Glutamatergic neuron (in vitro differentiated cells): ENCODE measurements at places on chromosomes 4 and X. TPM values are rescaled to one million over a fixed set of nuclear protein-coding genes. Genes with fewer than 3 reads are reported as not detected.

Gene RBMX
- 246 TPM for total RNA-seq

Gene NPY2R
- total RNA-seq = not detected

Gene SH2D1A
- not detected for total RNA-seq

Gene SHISA3
- 0.42 TPM for total RNA-seq

Gene F8A3
- not detected for total RNA-seq

Gene RIBC1
- total RNA-seq = 0.64 TPM

DNA sequence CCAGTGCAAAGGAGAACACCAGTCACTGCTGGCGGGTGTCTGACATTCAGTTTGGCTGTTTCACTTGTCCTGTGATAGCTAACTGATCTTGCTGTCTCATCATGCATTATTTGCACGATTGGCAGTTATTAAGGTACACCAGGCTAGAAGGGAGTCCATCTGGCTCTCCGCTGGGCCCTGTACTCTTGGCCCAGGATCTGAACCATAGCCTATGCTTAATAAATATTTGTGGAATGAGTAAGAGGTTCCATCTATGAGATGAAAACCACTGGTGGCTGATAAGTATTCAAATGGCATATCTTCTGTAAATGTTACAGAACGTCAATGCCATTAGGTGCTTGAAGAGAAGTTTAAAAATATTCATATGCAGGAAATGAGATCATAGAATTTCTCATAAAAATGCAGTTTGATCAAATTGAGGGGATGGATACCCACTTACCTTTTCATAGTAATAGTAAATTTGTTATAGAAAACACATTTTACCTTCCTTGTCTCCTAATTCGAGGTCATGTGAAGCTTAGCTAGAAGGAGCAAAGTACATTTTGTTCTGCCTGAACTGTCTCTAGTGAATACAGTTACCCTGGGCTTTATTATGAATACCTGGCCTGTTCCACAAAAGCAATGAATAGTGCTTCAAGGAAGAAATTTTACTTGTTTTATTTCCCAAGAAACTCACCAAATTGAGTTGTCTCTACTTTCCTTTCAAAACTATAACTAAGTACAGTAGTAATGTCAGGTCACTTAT lies 213.5 kb downstream of the CBR4 start:
- H3K27me3 ChIP-seq = no peaks in the 10 kb centered on the region
- no peaks in the 10 kb centered on the region for H3K4me1 ChIP-seq
- no peak overlapping the region for H3K4me3 ChIP-seq
- no peak overlapping the region for H3K27ac ChIP-seq
- no peaks in the 10 kb centered on the region for H3K36me3 ChIP-seq
- no peak for DNase-seq

DNA sequence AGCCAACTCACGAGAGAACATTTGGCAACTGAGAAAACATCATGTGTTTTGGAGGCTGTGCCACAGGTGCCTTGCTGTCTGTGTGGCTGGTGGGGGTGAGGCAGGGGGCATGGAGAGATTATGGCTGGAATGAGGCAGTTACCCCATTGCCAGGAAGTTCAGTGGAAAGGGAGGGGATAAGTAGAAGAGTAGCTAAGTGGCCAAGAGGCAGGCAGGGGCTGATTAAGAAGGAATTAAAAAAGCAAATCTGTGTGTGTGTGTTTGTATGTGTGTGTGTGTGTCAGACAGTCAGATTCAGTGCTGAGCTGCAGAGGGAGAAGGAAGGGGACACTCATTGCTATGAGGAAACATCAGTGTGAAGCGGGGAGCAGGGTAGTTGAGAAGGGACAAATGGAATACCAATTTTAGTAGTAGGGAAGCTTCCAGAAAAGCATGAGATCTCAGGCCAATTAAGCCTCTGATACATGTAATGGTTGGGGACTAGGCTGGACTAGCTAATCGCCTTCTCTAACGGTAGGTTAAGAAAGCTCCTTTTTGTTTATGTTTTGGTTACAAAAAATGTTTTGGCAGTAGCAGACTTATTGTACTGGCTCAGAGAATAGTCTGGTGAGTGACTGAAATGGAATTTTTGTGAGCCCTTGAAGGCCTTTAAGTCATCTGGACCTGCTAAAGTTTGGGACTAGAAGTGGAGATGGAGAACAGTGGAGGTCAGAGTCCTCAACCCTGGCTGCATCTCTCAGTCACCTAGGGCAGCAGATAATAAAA lies 18.5 kb downstream of the TMEM164 start:
- no peaks in the 10 kb centered on the region for H3K36me3 ChIP-seq
- H3K27me3 ChIP-seq = no peaks in the 10 kb centered on the region
- H3K4me1 ChIP-seq = peaks cover 24% of the 10 kb centered on the region
- H3K4me3 ChIP-seq = no peak overlapping the region
- H3K27ac ChIP-seq = no peak overlapping the region
- DNase-seq = no peak

DNA sequence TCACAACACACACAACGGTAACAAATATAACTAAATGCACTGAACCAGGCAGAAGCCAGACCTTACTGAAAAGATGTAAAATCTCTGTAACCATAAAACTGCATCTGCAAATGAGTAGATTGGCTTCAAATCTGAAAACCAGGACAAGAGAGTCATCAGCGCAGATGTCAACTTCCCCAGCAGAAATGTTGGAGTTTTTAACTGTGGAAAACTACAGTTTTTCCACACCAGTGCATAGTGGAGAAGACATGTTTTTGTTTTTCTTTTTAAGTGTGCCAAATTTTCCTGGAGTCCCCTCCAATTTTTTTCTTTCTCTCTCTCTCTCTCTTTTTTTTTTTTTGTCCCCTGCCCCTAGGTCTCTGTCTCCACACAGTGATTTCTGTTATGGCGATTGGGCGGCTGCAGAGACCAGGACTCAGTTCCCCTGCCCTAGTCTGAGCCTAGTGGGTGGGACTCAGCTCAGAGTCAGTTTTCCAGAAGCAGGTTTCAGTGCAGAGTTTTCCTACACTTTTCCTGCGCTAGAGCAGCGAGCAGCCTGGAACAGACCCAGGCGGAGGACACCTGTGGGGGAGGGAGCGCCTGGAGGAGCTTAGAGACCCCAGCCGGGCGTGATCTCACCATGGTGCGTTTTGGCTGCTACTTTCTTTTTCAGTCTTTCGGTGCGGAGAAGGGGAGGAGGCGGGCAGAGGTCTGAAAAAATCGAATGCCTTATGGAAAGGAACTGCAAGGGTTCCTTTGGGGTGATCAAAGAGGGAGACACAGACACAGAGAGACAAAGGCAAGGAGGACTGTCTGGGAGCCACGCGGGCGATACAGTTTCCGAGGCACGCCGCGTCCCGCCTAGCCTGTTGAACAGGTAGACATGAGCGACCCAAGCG lies at the start of gene GUCY1A1:
TSS of gene GUCY1A1 (plus strand) at position 505 of the 878 bp plus-strand sequence. CDS start 30,020 bp downstream, outside the sequence.
- H3K27ac ChIP-seq = no peak within 1 kb of the TSS
- peaks cover 15% of the 10 kb centered on the region for H3K27me3 ChIP-seq
- peak; percentile 26 for DNase-seq
- H3K36me3 ChIP-seq = no peaks in the 10 kb centered on the region

DNA sequence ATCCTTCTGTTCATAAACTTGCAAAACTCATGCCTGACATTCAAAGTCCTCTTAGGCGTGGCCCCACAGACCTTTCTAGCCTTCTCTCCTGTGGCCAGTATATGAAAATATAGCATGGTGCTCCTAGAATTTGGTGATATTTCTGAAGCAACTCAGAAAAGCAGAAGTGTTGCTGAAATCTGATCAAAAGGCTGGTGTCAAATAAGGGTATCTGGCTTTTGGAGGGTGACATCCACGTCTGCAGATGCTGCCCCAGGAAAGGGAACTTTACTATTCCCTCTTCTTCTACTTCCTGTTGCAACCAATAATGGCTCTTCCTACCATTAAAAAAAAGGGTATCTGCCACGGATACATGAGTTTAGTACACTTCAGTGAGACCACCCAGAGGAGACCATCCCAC lies 83.9 kb upstream of the RPS6KA3 start:
- H3K4me3 ChIP-seq = no peak overlapping the region
- H3K27me3 ChIP-seq = no peaks in the 10 kb centered on the region
- H3K36me3 ChIP-seq = no peaks in the 10 kb centered on the region

DNA sequence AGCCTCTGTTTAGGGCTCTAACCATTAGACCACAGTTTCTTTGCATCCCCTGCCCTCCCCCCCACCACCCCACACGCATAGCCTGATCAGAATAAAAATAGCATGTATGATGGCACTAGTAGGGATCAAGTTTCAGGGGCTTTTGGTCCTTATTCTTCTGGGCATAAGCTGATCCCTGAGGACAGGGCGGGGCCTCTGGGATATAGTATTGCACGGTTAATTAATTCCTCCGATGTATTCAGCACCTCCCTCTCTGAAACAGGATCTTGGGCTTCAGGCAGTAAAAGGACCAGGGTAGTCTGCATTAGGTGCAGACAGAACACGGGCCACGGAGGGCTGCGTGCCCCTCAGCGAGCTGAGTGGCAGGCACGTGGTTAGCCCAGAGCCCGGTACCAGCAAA lies 57.1 kb downstream of the ELF4 start:
- H3K4me1 ChIP-seq = no peaks in the 10 kb centered on the region
- H3K36me3 ChIP-seq = peaks cover 8% of the 10 kb centered on the region
- H3K27ac ChIP-seq = no peak overlapping the region
- no peak overlapping the region for H3K4me3 ChIP-seq
- peak; percentile 21 for DNase-seq

- no peaks in the 10 kb centered on the region for H3K27me3 ChIP-seq
- H3K36me3 ChIP-seq = no peaks in the 10 kb centered on the region
- H3K4me1 ChIP-seq = no peaks in the 10 kb centered on the region
- DNase-seq = no peak
- no peak overlapping the region for H3K4me3 ChIP-seq
- H3K27ac ChIP-seq = no peak overlapping the region
These were observed 112.1 kb upstream of the EOLA2 start for GRCh38 chrX:150050387-150050786.

DNA sequence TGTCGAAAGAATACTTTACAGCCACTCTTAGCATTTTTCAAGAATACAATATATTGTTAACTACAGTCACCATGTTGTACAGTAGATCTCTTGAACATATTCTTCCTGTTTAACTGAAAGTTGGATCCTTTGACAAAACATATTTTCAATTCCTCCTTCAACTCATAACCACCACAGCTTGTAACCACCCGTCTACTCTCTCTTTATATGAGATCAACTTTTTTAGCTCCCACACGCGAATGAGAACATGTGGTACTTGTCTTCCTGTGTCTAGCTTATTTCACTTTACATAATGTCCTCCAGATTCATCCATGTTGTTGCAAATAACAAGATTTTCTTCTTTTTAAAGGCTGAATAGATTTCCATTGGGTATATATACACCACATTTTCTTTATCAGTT lies 338.3 kb upstream of the IGFBP7 start:
- no peaks in the 10 kb centered on the region for H3K36me3 ChIP-seq
- H3K27me3 ChIP-seq = no peaks in the 10 kb centered on the region
- no peak for DNase-seq
- H3K4me3 ChIP-seq = no peak overlapping the region
- H3K27ac ChIP-seq = no peak overlapping the region

- H3K4me1 ChIP-seq = no peaks in the 10 kb centered on the region
- peaks cover 7% of the 10 kb centered on the region for H3K36me3 ChIP-seq
- H3K27ac ChIP-seq = no peak overlapping the region
- H3K4me3 ChIP-seq = no peak overlapping the region
These were observed 2.7 kb upstream of the XKRX start for GRCh38 chrX:100931218-100931924.

DNA sequence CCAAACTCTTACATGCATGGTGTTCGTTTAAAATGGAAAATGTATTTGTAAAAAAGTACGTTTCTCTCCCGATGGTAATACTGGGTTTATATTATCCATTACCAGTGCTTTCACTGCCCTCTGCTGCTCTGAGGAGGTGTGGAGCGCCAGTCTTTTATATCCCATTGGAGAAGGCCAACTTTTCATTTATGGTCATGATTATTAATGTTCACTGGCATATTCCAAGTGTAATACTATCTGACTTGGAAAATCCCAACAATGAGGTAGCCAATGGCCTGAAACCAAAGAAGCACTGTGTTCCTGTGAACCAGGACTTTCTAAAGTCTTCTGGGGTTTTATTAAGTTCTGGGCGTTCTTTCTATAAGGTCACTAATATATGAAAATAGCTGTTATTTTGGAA lies 80.7 kb downstream of the SYNPO2 start:
- no peak for DNase-seq
- no peaks in the 10 kb centered on the region for H3K36me3 ChIP-seq
- no peaks in the 10 kb centered on the region for H3K4me1 ChIP-seq
- no peaks in the 10 kb centered on the region for H3K27me3 ChIP-seq
- H3K4me3 ChIP-seq = no peak overlapping the region

DNA sequence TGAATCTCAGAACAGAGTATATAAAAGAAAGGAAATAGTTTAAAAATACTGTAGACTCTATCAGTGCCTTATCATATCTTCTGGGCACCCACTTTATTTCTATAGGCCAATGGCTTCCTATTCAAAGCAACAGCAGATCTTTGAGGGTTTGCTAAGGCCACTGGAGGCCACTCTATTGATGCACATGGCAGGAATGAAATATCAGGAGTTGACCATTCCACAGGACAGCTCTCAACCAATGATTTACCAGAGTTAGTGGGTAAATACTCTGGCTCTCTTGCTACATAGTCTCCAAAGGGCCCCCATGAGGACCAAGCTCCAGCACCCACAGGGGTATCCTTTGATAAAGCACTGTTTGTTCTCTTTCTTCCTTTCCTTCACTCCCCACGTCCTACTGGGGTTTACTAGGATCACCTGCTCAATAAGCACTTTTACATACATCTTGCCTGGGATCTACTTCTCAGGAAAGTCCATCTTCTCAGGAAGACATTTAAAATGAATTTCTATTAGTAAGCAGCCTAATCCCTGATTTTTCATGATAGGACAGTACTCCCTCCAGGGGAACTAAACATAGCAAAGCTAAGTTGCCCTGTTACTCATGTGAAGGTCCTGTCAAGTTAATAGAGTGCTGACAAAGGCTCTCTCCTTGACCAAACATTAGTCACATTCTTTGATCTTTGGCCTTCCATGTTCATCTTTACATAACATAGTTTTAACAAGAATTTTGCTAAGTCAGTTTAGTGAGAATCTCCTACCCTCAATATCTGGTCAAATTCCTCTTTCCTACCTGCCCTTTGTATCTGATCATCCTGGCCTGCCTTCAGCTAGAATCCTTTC lies 459.7 kb downstream of the GRXCR1 start:
- H3K27ac ChIP-seq = no peak overlapping the region
- no peaks in the 10 kb centered on the region for H3K4me1 ChIP-seq
- no peaks in the 10 kb centered on the region for H3K27me3 ChIP-seq
- no peak for DNase-seq

DNA sequence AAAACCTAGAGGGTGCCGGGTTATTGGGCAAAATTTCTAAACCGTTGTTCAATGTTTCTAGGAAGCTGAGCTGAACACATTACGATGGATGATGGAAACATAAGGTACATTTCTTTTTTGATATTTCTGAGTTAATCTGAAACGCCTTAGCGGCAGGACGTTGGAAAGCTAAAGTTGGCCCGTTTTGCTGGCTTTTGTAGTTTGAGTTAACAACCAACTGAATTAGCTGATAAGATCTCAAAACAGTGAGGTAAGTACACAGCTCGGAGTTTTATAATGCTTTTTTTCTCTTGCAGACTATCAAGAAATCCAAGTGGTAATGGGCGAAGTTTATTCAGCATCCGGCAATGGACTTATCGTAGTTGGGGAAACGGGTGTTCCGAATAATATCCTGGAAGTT lies 73.5 kb downstream of the PRSS12 start:
- H3K36me3 ChIP-seq = no peaks in the 10 kb centered on the region
- peaks cover 28% of the 10 kb centered on the region for H3K4me1 ChIP-seq
- H3K4me3 ChIP-seq = peak overlapping the region; percentile 90
- H3K27me3 ChIP-seq = peaks cover 6% of the 10 kb centered on the region
- H3K27ac ChIP-seq = peak overlapping the region; percentile 97

- H3K36me3 ChIP-seq = no peaks in the 10 kb centered on the region
- H3K27ac ChIP-seq = peak overlapping the region; percentile 96
- no peaks in the 10 kb centered on the region for H3K27me3 ChIP-seq
- no peak for DNase-seq
These were observed 481 bp downstream of the UTP3 start for GRCh38 chr4:70688795-70689231.

GRCh38 chr4:26141051-26141721 lies 179.6 kb upstream of the RBPJ start:
- H3K4me3 ChIP-seq = peak overlapping the region; percentile 50
- H3K36me3 ChIP-seq = no peaks in the 10 kb centered on the region
- H3K27me3 ChIP-seq = peaks cover 11% of the 10 kb centered on the region
- H3K4me1 ChIP-seq = peaks cover 16% of the 10 kb centered on the region
